Smooth muscle cell of the brain vasculature (primary cell): ENCODE measurements at places on chromosomes 11 and 22.

DNA sequence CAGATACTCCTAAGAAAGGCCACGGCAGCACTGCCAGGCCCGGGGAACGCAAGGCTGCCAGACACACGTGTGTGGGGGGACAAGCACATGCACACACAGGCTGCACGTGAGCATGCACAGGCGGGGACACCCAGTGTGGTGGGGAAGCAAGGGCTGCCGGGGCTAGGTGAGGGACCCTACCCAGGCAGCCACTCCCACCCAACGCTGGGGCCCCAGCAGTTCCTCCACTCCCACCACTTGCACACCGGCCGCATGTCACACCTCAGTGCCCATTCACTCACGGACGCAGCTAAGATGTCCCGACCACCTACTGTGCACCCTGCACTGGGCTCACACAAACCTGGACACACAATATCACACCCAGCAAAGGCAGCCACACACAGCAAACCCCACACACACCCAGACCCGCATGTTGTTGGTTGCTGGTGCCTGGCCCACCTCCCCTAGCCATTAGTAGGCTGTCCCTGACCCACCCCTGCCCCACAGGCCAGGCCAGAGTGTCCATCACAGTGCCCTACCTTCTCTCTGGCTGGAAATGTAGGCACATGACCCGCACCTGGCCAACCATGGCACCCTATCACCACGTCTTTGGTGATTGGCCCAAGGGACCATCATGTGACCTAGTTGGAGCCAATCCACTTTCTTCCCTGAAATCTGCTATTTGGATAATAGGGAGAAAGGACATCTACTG, 8.8 kb downstream of the SSTR3 start:
- no peak for DNase-seq

- DNase-seq = no peak
These were observed 11.1 kb upstream of the CBX6 start for GRCh38 chr22:38882972-38883622.

GRCh38 chr11:130418210-130418609, 10.2 kb downstream of the ADAMTS8 start:
- DNase-seq = no peak

GRCh38 chr22:42430528-42431125, 1.6 kb downstream of the NFAM1 start:
- no peak for DNase-seq

GRCh38 chr22:29998627-29999384, 81.5 kb upstream of the HORMAD2 start:
- DNase-seq = no peak

- no peak for DNase-seq
These were observed 112.6 kb downstream of the LUZP2 start for GRCh38 chr11:24609192-24610119.

DNA sequence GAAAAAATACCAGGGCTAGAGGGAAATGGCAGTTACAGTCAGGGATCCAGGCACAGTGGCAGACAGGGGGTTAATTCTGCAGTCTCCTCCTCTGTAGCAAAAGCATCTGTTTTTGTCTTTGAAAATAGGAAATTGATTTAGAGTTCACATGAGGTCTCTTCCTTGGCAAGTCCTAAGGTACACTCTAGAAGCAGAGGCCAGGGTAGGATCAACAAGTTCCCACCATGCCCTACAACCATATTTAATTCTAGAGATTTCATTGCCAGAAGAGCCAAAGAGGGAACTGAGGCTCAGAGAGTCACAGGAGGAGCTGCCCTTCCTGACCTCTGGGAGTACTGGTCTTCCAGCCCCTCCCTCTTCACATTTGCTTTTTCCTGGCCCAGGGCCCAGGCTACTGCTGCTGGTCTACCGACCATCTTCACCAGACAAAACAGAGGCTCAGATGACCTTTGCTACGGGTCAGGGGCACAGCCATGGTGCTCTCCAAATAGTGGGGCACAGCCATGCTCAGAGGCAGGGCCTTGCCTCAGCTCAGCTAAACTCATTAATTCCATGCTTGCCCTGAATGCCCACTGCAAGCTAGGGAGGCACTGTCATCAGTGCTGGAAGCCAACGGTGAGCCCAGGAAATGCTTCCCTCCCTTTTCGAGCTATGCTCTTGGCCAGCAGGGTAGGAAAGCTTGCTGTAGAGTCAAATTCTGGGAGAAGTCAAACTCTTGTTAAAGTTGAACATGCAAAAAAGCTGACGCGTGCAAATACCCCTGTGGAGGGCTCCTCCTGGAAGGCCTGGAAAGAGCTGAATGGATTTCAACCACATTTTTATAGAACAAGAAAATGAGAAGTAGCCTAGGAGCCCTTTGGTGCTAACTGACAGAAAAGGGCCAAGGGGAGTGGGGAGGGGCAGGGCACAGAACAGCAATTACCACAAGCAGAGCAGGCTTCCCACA, 11.7 kb upstream of the CHRM4 start:
- DNase-seq = no peak

GRCh38 chr22:45505991-45506747, 3.5 kb downstream of the FBLN1 start:
- no peak for DNase-seq

- DNase-seq = no peak
These were observed 35.4 kb downstream of the NFAM1 start for GRCh38 chr22:42396621-42397331.

GRCh38 chr11:1927848-1928469, 8.5 kb downstream of the TNNT3 start:
- DNase-seq = no peak

DNA sequence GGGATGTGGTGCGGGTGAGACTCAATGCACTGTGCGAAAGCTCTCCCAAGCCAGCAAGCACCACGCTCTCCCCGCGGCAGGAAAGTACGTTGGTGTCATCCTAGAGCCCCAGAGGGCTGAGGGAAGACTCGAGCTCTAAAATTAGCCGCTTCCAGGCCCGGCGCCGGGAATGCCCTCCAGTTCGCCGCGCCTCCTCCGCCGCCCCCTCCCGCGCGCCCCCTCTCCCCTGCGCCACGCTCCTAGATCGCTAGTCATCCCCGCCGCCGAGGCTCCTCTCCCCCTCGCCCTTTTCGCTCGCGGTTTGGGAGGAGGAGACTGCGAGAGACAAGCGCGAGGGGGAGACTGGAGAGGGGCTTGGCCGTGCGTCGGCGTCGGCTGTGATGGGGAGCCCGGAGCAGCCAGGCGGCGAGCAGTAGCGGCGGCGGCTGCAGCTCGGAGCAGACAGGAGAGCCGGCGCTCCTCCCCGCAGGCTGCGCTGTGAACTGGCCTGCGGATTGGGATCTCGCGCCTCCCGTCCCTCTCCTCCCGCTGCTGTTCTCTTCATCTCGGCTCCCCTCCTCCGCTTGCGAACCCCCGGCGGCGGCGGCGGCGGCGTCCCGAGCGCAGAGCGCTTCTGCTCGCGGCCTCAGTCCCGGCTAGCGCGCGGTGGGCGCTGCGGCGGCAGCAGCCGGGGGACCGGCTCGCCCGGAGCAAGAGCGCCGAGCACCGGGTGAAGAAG, at the start of gene FAT3:
Gene FAT3 (plus strand): TSS at position 412 of the 718 bp plus-strand sequence. CDS start 127,295 bp downstream, outside the sequence.
- peak; percentile 9 for DNase-seq

DNA sequence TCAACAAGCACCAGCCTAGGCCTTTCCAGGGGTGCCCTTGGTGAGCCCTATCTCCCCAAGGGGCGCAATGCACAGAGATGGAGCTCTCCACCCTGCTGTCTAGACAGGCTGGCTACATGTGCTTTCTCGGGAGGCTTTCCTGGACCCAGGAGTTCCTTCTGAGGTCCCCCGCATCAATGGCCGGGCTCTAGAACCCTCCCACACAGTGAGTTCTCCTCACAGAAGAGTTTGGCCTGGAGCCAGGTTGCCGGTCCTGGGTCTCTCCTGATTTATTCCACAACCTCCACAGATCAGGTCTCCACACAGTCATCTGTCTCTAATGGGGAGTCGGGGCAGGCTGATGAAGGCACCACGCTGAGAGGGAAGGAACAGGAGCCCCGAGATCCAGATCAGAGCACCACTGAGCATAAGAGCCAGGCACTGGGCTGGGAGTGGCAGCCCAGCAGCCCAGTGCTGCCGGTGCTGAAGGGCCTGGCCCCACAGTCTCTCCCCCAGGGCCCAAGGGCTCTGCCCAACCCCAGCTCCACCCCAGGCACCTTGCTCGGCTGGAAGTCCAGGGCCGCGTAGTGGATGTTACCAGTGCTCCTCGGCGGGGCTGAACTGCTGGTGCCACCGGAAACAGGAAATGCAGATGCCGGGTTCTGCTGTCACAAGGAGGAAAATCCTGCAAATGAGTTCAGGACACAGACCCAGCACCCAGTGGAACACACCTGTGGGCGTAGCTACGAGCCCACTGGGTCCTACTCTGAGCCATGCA, 44.7 kb downstream of the GAB4 start:
- no peak for DNase-seq

GRCh38 chr22:49934891-49935557, 16.6 kb downstream of the CRELD2 start:
- DNase-seq = no peak

DNA sequence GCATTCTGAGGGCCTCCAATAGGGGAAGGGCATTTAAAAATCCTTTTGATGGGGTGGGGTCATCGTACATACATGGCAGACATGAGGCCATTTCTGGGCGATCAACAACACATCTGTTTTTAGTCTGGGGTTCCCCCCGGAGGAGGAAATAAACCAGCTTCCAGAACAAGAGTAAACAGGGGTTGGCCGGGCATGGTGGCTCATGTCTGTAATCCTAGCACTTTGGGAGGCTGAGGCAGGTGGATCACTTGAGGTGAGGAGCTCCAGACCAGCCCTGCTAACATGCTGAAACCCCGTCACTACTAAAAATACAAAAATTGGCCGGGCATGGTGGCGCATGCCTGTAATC, 12.0 kb downstream of the PRSS23 start:
- no peak for DNase-seq

- no peak for DNase-seq
These were observed 78.2 kb downstream of the SMCO4 start for GRCh38 chr11:93464927-93465540.

GRCh38 chr22:48795664-48796063, 1032.0 kb downstream of the BRD1 start:
- DNase-seq = no peak

DNA sequence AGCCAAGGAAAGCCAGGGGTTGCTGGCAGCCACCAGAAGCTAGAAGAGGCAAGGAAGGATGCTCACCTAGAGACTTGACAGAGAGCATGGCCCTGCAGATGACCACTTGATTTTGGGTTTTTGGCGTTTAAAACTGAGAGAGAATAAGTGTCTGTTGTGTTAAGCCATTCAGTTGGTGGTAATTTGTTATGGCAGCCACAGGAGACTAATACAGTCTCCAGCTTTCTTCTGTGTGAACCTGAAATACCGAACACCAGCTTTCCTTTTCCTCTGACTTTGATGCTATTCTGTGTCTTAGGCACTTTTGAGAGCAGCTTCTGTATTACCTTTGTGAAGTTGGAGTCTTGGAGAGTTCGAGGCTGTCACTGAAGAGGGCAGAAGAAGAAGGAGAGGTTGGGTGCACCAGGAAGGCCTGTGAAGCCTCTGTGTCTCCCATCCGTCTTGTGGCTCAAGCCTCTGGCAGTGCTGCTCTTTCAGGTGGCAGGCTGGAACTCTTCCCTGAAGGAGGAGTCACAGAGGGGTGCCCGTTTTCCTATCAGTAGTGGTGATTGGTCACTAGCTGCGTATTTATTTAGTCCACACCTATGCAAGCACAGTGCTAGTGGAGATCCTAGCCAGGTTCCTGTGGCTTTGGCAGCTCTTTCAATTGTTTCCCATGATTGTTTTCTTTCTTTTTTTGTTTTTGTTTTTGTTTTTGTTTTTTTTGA, 2.5 kb downstream of the TBC1D22A start:
- DNase-seq = no peak

- DNase-seq = no peak
These were observed 39.7 kb downstream of the APLP2 start for GRCh38 chr11:130109386-130109785.

- no peak for DNase-seq
These were observed 34.1 kb downstream of the MRE11 start for GRCh38 chr11:94459576-94459975.

DNA sequence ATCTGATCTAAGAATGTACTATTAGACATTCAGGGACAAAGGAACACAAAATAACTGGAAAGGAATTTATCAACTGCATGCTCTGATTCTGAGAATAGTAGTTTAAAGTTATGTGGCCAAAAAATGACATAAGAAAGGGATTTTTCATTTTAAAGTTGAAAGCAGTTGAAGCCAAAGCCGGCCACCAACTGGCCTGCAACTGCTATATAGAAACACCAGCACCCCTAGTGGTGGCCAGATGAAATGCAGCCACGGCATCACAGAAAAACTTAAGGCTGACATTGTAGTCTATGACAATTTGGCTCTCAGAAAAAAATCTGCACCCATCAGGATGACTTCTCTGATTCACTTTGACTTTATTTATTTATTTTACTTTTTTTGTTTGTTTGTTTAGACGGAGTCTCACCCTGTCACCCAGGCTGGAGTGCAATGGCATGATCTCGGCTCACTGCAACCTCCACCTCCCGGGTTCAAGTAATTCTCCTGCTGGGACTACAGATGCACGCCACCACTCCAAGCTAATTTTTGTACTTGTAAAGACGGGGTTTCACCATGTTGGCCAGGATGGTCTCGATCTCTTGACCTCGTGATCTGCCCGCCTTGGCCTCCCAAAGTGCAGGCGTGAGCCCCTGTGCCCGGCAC, 59.2 kb downstream of the SLC35F2 start:
- peak; percentile 32 for DNase-seq

DNA sequence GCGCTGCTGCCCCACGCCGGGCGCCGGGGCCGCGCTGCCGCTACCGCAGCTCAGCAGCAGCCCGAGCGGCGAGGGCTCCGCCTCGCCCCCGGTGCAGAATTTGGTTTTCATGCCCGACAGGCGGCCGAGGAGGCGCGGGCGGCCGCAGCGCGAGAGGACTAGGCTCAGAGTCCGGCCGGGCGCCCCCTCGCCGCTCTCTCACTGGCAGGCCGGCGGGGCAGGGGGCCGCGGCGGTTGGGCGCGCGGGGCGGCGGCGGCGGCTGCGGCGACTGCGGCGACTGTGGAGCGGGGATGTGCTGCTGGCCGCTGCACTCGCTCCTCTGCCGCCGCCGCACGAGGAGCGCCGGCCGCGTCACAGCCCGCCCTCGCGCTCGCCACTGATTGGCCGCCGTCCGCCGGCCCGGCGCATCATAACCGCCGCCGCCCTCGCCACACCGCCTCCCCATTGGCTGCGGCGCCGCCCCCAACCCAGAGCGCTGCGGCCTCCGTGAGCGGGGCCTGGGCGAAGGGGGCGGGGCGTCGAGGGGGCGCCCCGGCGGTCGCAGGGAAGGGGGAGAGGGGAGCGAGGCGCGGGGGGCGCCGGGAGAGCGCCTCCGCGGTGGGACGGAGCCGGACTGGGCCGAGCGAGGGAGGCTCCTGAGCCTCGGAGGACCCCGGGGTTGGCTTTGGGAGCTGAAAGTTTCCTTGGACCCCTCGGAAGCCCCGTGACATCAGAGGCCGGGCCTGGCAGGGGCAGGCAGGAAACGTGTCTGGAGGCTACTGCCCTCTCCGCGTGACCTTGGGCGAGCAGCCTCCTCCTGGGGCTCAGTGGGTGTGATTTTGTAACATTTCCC, at the start of gene CHKA:
Gene CHKA (minus strand): TSS at position 322 of the 833 bp plus-strand sequence. CDS start 211 bp downstream, at position 111.
- peak; percentile 51 for DNase-seq
